H7 (cell line): ENCODE measurements at places on chromosomes 12 and 14.

GRCh38 chr12:67026487-67027246 is 242.5 kb upstream of the CAND1 start:
- no peak for DNase-seq

- peak; percentile 43 for DNase-seq
Measured at GRCh38 chr14:78633752-78634151, 463.6 kb downstream of the NRXN3 start.

DNA sequence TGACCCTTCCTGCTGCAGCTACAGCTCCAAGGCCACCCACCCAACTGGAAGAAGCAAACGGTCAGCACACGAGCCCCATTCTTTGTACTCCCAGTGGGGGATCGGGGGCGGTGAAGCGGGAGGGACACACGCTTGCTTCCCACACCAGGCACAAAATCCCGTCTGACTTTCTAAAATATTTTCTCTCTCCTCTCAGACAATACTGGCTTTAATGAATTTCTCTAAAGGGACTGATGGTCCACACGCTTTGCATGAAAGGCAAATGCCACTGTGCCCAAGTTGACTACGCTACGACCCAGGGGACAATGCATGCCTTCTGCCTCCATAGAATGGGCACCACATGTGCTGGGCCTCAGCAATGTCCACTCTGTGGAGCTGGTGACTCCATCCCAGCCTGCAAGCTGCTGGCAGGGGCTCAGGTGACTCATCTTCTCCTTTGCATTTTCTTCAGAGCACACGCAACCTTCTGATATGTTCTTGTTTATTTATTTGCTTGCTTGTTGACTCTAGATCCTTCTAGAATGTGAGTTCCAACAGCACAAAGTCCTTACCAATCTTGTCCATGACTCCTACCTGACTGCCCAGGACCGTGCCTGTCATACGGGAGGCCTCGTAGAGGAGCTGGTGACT is 15.6 kb downstream of the SYNE3 start:
- DNase-seq = no peak

- DNase-seq = no peak
Measured at GRCh38 chr14:104973385-104974145, 4.6 kb downstream of the AHNAK2 start.

- DNase-seq = no peak
Measured at GRCh38 chr12:102990419-102990818, 32.9 kb downstream of the ASCL1 start.

DNA sequence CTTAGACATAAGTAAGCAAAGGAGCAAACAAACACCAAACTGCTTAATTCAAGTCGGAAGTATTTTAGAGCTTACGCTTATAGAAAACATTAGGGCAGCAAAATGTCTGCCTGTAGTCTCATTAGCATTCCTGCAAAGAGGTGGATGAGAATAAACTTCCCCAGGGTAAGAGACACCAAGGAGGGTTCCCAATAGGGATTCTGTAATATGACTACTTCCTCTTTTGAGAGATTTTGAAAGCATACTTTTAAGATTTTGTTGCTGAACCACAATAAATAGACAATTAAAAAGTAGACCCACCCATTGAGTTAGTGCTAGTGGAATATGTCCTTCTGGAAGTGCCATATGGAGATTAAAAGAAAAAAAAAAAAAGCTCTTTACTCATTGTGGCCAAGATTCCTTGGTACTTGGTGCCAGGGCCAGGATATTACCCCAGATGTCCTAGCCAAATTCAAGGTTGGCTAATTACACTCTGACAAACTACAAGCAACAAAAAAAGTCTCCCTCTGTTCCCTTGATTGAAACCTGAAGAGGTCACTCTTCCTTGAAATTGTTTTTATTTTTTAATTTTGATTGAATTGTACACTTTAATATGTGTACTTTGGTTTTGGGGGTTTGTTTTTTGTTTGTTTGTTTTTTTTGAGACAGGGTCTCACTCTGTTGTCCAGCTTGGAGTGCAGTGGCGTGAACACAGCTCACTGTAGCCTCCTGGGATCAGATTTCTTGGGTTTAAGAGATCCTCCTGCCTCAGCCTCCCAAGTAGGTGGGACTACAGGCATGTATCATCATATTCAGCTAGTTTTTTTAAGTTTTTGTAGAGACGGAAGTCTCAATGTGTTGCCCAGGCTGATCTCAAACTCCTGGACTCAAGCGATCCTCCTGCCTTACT is 8.7 kb downstream of the CLIP1 start:
- no peak for DNase-seq
